BE2C (cell line): ENCODE measurements at places on chromosomes 6 and 20.
A peak's percentile ranks its signal among the peaks of the same experiment; 100 is the strongest.

- DNase-seq: no peak
Observed at GRCh38 chr6:14757418-14757817, 488.5 kb upstream of the JARID2 start.

DNA sequence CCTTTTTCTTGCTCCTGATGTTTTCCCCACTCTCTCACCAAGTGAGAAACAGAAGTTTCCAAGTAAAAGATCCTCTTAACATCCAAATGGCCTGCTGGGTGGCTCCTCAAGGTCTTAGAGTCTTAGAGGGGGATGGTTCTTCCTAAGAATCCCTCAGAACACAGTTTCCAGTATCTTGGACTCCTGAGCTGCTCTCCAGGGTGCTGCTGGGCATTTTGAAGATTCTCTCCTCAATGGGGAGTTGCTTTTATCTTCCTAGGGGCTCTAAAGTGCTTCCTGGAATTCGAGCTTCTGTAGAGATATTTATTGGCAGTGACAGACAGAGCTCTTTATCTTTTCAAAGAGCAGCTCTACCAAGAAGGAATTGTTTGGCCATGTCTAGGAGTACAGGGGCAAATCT, 70.8 kb upstream of the SLC35B3 start:
- no peak for DNase-seq

GRCh38 chr6:34273242-34273805, 24.5 kb upstream of the SMIM29 start:
- peak; percentile 24 for DNase-seq

DNA sequence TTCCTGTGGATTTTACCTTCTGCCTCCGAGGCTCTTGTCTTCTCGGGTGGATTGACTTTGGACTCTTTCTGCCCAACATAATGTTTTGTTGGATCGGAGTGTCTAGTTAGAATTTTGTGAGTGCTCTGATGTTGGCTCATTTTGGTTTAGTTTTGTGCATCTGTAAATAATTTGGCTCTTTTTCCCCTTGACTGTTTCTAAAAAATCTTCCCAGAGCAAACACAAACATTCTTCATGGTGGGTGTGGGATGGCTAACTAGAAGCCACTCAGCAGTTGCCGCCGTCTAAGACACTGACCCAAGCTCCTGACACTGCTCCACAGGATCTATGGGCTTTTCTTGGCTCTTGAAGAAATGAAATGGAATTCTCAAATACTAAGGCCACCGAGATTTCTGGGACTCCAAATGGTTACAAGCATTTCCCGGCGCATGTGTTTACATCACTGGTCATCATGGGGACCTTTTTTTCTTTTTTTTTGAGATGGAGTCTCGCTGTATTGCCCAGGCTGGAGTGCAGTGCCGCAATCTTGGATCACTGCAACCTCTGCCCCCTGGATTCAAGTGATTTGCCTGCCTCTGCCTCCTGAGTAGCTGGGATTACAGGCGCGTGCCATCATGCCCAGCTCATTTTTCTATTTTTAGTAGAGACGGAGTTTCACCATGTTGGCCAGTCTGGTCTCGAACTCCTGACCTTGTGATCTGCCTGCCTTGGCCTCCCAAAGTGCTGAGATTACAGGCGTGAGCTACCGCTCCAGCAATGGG, 92.0 kb upstream of the FRMD1 start:
- no peak for DNase-seq

DNA sequence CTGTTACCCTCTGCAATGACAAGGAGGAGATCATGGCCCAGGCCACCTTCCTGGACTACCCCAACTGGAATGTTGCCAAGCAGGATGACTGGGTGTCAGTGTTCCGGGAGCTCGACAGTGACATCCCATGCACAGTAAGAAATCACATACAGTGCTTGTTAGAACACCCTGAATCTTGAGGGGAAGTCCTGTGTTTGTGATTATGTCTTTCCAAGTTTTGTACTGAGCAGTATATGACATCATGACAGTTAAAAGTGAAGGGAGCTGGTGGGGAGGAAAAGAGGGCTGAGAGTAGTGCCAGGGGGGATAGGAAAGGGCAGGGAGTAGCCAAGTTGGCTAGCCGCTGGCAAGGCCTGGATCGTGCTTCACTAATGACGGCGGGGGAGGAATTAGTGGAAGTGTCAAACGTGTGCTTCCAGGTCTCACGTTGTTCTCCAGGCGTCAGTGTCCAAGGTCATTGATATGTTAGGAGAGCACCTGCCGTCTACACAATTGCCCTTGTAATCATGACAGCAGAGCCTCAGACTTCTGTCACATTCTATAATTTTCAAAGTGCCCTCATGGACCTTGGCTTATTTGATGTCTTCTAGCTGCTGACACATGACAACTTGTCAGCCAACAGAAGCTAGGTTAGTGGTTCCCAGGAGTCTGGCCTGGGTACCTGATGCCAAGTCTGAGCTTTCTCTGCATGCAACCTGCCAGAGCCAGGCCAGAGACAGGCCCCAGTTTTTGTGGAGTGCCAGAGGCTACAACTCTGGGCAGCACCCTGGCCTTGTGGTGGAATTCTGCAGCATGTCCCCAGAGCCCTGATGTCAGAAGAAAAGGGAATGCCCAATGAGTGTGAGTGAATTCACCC, 18.8 kb downstream of the CFAP61 start:
- no peak for DNase-seq

- DNase-seq: peak; percentile 62
Observed at GRCh38 chr20:35055445-35056276, 36.9 kb downstream of the TRPC4AP start.
